ENCODE measurements at places on chromosomes 7 and 10.

DNA sequence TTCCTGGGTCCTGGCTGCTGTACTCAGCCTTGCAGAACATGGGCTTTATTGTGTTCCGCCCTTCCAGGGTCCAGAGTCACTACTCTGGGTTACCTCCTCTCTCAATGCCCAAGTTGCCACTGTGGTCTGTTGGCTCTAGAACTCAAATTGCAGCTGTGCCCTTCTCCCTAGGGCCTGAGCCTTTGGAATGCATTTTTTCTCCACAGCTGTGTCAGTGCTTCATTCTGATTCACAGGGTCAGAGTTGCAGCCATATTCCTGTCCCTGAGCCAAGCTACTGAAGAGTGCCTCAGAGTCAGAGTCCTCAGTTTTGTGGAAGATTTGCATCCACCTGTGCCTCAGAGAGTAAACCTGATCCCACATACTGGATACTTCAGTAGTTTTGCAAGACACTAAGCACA, 167.5 kb downstream of the ITGB1 start:
- DNase-seq: no peak

DNA sequence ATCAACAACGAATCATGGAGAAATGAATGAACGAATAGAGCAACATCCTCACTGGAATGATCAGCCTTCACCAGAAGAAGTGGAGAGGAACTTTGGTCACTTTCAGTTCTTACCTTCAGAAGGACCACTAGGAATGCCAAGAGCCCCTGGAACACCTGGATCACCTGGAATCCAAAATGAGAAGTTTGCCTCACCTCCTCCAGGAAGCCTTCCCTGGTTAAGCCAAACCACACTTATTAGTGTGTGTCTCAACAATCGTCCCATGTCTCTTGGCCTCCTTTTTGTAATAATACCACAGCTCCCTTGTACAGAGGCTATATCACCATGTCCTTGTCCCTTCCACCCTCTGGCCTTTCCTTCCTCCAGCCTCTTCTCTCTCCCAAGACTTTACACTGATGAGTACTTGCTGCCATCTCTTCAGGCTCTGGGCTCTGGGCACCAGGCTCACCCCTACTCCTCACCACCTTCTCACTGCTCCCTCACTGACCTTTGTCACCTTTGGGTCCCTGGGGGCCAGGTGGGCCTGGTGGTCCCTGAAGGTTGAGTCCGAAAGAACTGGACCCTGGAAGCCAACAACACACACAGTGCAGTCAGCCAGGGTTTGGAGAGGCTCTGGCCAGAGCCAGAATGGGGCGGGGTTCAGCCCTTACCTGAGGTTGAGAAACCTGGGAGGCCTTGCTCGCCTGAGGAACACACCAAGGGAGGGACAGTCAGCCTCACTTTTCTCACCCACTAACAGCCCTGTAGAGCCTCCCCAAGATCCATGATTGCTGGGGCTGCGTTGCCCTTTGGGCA, 46.5 kb downstream of the COL17A1 start:
- DNase-seq: no peak

DNA sequence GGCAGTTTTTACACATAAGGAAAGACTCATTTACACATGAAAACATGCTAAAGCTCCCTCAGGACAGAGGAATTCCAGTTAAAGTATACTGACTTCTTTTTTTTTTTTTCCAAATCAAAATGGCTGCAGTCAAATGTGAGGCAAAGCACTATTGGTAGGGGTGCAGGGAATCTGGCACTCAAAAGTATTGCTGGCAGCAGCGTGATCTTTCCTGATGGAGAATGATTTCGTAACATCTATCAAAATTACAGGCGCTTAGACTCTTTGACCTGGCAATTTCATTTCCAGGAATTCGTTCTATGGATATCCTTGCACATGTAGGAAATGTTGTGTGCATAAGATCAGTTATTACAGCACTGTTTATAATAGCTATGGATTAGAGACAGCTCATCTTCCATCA, 65.7 kb downstream of the VSTM4 start:
- no peak for DNase-seq

- DNase-seq: no peak
These were observed 41.6 kb downstream of the ABLIM1 start for GRCh38 chr10:114616516-114616915.

DNA sequence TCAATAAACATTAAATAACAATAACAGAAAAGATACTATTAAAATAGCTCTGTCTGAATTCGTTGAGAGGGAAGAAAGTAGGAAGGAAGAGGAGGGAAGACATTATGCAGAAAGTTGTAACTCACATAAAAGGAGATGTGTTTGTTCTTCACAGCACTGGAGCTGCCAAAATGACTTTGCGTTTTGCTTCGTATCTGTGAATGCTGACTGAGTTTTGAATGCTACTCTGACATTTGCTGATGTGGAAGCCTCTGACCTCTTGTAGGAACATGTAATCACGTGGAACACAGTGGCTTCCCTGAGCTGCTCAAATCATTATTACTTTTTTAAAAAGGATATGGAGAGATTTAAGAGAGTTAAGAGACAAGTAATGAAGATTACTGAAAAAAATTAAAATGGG, 15.6 kb upstream of the DGKI start:
- no peak for DNase-seq

- no peak for DNase-seq
These were observed 13.5 kb upstream of the RABGEF1 start for GRCh38 chr7:66727058-66727457.

- no peak for DNase-seq
These were observed 6.8 kb upstream of the SNX8 start for GRCh38 chr7:2321020-2321419.

DNA sequence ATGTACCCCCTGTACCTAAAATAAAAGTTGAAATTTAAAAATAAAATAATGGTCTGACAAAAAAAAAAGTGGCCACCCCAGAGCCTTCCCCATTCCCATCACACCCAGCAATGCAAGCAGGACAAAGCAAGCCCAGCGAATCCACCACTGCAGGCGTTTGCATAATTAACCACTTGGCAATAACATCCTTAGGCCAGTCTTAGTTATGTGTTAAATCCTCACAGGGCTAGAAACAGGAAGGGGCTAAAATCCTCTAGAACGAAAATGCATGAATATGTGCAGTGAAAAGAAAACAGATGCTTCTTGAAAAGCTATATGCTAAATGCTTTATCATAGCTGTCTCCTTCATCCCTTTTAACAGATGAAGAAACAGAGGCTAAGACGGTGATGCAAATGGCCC, 229.7 kb downstream of the GRID1 start:
- DNase-seq: no peak

GRCh38 chr7:31052487-31052840, 356 bp downstream of the ADCYAP1R1 start:
- no peak for DNase-seq

DNA sequence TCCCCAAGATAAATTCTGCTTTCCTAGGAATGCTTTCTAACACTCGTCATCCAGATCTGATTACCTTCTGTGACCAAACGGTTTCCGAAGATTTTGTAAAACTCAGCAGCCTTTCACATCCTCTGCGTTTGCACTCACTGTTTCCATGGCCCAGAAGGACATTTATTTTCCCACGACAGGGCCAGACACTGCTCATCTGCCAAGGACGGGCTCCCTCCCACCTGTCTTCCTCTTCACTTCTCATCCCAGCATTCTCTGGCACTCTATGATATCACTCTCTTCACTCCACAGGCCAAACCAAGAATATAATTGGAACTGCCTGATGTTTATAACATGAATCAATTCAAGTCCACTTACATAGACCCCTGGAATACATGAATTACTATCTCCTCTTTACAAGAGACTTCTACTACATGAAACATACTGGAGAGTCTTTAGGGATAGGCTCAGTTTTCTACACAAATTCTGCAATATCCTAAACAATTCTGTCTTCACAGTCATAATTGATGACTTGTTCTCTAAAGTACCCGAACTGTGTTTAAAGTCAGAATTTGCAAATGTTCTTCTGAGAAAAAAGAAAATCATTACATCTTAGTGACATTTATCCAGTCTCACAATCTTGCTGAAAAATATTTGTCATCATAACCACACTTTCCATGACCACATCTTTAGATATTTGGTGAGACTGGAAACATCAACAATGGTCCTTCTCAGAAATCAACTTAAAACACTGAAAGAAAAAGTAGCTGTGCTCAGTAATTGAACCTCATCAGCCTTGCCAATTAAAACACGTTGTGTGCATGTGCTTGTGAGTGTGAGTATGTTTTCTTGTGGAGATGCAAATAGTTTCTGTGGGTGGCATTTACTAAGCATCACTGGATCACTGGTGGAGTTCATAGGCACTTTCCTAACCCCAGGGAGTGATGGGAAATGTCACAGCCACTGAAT, 79.5 kb upstream of the PRSS58 start:
- no peak for DNase-seq

- no peak for DNase-seq
These were observed 125.7 kb upstream of the CDK1 start for GRCh38 chr10:60652628-60653027.

- DNase-seq: no peak
These were observed 8.0 kb upstream of the HIBADH start for GRCh38 chr7:27670676-27671075.

DNA sequence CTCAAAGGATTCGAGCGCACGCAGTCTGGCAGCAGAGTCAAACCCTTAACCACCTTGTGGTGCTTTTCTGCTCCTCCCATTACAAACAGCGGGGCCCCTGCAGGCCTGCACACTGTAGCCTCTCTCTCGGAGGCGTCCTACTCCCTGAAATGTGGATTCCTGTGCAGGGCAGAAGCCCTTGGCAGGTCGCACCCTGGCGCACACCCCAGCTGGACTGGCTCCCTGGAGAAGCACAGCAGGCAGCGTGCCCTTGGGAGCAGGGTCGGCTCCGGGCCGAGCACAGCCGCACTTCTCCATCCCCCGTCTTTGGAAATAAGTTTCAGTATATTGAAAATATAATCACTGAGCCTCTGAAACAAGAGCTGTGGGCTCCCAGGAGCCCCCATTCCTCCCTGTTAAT, 144.1 kb downstream of the C10orf105 start:
- no peak for DNase-seq

- DNase-seq: no peak
These were observed 115.5 kb upstream of the ZMIZ1 start for GRCh38 chr10:78953113-78953798.

- no peak for DNase-seq
These were observed 28.7 kb upstream of the HABP2 start for GRCh38 chr10:113524120-113524519.

GRCh38 chr10:116001262-116001857, 271.6 kb downstream of the GFRA1 start:
- no peak for DNase-seq

DNA sequence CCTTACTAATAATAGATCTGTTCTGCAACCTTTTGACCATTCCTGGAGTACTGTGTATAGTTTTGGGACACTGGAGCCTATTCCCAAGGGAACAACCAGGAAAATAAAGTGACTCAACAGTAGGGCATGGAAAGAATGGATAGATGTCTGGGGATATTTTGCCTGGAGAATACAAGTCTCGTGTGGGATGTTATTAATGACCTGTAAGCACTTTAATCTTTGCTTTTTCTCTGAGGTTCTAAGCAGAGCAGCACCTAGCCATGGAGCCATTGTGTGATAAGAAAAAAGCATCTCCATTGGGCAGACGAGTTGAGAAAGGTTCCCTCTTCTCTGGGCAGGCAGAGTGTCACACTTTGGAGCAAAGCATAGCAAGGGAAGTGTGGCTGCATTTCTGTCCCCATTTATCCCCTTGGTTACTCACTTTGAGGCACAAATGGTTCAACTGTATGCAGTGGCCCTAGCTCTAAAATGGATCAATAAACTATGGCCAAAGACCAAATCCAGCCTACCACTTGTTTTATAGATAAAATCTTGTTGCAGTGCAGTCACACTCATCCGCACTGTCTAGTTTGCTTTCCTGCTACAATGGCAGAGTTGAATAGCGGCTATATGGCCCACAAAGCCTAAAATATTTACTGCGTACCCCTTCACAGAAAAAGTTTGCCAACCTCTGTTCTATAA, 21.0 kb upstream of the CCDC71L start:
- DNase-seq: no peak

- no peak for DNase-seq
These were observed 693.1 kb downstream of the PARD3 start for GRCh38 chr10:34121781-34122622.

DNA sequence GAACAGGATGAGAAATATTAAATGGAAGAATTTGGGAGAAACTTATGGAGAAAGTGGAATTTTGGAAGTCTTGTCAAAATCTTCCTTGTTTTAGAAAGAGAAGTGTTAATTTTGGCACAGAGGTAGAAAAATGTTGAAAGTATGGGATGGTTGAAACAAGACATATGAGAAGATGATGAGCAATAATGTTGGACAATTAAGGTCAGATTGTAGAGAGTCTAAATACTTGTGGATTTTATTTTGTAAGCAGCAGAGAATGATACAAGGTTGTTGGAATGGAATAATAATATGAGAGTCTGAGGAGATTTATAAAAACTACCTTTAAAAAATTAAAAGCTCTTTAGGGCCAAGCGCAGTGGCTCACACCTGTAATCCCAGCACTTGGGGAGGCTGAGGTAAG, 34.6 kb downstream of the PHTF2 start:
- no peak for DNase-seq

DNA sequence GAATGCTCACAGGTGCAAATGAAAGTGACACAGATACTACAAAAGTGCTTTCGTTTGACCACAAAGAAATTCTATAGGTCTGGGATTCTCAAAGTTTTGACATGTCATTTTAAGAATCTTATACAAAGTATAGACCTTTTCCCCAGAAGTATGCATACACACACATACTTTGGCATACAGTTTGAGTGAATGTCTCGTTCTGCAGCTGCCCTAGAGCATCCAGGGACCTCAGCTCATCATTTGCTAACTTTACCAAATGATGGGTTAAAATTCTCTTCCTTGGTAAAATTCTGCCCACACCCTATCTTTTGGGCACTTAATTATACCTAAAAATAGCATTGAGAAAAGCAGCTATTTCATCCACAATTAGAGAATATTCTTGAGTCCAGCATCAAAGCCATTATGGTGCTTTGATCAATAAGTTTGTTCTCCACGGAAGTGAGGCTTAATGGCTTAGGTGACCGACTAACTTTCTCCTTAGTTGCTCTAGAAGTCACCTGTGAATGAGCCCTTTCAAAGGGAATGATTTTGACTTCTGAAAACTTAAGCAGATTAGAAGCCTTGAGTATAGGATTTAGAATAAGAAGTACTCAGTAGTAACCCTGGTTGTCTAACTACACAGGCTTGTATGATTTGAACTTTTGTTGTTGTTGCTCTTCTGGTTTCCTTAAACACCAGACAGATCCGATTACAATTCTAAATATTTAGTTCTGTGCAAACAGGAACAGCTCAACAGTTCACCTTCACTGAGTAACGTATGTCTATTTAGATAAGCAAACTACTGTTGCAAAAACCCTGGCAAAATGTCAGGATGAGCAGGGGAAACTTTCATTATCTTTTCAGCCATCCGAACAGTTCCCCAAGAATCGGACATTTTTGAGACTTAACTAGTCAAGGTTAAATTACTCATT, 70.6 kb downstream of the CNNM2 start:
- DNase-seq: no peak

GRCh38 chr7:30705596-30705995, 23.3 kb upstream of the CRHR2 start:
- no peak for DNase-seq
